ENCODE measurements at places on chromosomes 5 and 9.

GRCh38 chr9:123093141-123093540, 59.7 kb downstream of the GPR21 start:
- ATAC-seq = no peak

DNA sequence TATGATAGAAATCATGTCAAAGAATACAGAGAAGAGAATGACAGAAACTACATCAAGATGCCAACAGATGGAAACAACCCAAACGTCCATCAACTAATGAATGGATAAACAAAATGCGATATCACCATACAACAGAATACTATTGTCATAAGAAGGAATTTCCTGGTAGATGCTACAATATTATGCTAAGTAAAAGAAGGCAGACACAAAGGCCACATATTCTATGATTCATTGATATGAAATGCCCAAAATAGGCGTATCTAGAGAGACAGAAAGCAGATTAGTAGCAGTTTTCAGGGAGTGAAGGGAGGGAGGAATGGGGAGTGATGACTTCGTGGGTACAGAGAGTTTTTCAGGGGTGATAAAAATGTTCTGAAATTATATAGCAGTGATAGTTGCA, 58.3 kb upstream of the AKNA start:
- ATAC-seq = peak; percentile 94

- no peak for ATAC-seq
Measured at GRCh38 chr9:83570359-83570758, 32.2 kb upstream of the FRMD3 start.

GRCh38 chr5:1010641-1011046, 2.0 kb downstream of the NKD2 start:
- ATAC-seq = no peak

- no peak for ATAC-seq
Measured at GRCh38 chr5:132462856-132463745, 27.5 kb downstream of the IRF1 start.

DNA sequence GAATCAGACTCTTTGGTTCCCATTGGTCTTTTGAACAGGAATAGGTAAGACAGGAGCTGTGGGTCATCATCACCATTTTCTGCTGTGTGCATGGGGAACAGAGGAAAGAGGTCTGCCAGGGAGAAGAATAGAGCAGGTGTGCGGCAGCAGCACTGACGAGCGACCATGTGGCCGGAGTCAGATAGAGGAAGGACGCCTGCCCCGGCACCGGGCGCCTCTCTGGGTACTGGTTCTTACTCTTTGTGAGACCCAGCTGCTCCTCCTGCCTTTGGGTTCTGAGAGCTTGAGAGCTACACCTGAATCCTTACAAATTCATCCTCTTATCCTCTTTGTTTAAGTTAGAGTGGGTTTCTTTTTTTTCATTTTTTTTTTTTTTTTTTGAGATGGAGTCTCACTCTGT, 90.8 kb downstream of the NDFIP1 start:
- no peak for ATAC-seq

GRCh38 chr9:23766613-23767012, 59.4 kb downstream of the ELAVL2 start:
- ATAC-seq = peak; percentile 32

GRCh38 chr5:39604491-39604890, 179.7 kb upstream of the DAB2 start:
- no peak for ATAC-seq

DNA sequence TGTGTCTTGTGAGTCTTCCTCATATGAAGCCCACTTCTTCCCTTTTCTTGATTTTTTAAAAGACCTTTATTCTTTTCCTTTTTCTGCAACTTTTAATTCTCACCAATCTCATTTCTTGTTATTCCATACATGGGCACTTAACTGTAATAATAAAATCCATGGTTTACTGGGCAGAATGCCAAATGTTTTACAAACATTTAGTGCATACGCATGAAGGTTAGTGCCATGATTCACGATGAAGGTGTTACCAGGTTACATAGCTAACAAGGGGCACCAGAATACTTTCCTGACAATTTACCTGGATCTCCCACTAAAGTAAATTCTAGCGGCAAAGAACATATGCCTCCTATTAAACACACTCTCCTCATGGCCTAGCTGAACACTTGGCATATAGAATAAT, 28.5 kb downstream of the MAN2A1 start:
- no peak for ATAC-seq

GRCh38 chr5:88660947-88661805, 221.8 kb downstream of the MEF2C start:
- ATAC-seq = peak; percentile 94

DNA sequence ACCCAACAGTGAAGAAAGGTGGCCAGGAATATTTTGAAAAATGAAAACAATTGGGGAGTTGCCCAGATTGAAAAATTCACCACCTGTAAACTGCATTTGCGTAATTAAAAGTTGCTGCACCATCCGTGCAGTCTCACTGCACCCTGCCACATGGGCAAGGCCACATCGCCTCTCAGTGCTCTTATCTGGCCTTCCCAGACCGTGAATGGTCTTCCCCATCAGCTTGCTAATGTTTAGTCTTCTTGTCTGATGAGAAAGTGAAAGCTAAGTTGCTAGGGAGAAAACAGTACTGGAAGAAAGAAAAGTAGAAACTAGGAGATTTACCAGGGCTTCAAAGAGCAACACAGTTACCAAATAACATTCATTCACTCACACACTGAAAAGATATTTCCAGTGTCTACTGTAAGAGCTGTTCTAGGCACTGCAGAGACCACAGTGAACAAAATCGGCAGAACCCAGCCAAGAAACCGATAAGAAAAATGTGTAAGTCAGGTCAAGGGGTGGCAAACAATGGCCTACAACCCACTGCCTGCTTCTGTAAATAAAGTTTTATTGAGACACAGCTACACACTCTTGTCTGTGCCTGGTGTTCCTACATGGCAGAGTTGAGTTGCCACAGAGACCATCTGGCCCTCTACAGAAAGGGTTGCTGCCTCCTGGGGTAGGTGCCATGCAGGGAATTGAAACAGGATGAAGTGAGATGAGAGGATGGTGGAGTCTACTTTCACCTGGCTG, 51.2 kb upstream of the CTSL start:
- no peak for ATAC-seq

Measured in motor neuron (in vitro differentiated cells).